ENCODE measurements at places on chromosomes 4 and X.

GRCh38 chr4:48683784-48684666, 96.1 kb downstream of the FRYL start:
- peaks cover 7% of the 10 kb centered on the region for H3K4me1 ChIP-seq
- H3K27ac ChIP-seq, result no peak overlapping the region
- no peaks in the 10 kb centered on the region for H3K36me3 ChIP-seq
- H3K27me3 ChIP-seq, result no peaks in the 10 kb centered on the region

GRCh38 chr4:17497890-17498523, 13.9 kb downstream of the QDPR start:
- H3K36me3 ChIP-seq, result peaks cover 36% of the 10 kb centered on the region
- no peaks in the 10 kb centered on the region for H3K4me1 ChIP-seq
- H3K4me3 ChIP-seq, result no peak overlapping the region
- no peak overlapping the region for H3K27ac ChIP-seq
- H3K27me3 ChIP-seq, result no peaks in the 10 kb centered on the region
- no peak for DNase-seq

DNA sequence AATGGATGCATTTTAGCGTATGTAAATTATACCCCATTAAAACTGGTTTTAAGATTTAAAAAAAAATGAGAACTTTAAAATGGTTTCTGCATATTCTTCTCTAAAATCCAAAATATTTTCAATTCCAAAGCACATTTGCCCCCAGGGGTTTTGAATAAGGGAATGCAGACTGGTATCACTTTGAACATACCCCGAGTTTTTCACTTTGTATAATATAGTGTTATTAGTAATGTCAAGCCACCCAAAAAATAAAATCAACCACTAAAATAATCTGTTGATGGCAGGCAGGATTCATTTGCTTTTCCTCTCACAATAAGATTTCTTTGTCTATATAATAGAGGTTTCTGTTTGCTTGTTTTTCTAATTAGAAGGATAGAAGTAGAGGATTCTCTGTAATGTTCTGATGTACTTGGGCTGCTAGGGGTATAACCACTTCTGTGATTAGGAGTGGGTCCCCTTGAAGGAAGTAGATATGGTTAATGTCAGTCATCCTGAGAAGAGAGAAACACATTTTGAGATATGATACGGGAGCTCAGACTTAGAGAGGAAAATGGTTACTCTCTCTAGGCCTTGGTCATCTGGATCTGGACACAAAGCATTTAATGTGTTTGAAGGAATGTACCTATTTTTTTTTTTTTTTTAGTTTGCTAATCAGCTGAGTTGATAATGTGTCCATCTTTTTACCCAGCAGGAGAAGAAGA, 9.3 kb upstream of the LIN54 start:
- no peaks in the 10 kb centered on the region for H3K36me3 ChIP-seq
- H3K4me1 ChIP-seq, result no peaks in the 10 kb centered on the region
- H3K27me3 ChIP-seq, result no peaks in the 10 kb centered on the region
- DNase-seq, result no peak
- H3K27ac ChIP-seq, result no peak overlapping the region
- no peak overlapping the region for H3K4me3 ChIP-seq

DNA sequence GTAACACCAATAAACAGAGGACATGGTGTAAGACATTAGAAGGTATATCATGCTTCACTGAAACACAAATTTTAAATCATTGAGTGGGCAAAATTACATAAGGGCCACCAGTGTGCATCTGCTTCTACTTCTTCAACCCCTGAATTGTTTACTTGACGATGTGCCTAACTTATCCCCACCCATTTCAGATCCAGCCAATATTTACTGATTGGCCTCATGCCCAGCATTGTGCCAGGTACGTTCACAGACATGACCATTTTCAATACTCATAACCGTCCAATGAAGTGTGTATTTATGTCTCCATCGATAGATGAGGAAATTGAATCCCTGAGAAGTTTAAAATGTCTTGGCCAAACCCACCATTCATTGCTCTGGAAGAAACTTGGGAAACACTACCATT, 208.3 kb upstream of the MID1 start:
- no peaks in the 10 kb centered on the region for H3K36me3 ChIP-seq
- H3K27me3 ChIP-seq, result no peaks in the 10 kb centered on the region
- no peak overlapping the region for H3K27ac ChIP-seq

- no peaks in the 10 kb centered on the region for H3K36me3 ChIP-seq
- H3K27ac ChIP-seq, result no peak overlapping the region
- H3K4me3 ChIP-seq, result no peak overlapping the region
- H3K4me1 ChIP-seq, result no peaks in the 10 kb centered on the region
- no peaks in the 10 kb centered on the region for H3K27me3 ChIP-seq
Observed at GRCh38 chr4:151025759-151026158, 10.7 kb upstream of the LRBA start.

DNA sequence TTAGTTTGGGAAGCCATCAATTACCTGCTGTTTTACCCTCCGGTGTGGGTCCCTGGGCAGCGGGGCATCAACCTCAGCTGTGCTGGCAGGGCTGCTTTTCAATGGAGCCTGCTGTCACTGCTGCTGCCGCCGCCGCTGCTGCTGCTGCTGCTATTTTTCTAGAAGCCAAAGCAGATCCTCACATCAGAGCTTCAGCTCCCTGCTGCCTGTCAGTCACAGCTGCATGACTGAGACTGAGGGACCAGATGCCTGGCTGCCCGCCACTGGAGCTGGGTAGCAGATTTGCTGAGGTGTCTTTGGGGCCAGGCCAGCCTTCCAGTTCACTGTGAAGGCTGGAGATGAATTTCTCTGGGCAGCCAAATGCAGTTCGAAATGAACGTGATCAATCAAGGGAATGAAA, 200.3 kb upstream of the NHS start:
- no peak overlapping the region for H3K27ac ChIP-seq
- no peak overlapping the region for H3K4me3 ChIP-seq
- no peaks in the 10 kb centered on the region for H3K27me3 ChIP-seq
- H3K4me1 ChIP-seq, result no peaks in the 10 kb centered on the region
- no peak for DNase-seq

DNA sequence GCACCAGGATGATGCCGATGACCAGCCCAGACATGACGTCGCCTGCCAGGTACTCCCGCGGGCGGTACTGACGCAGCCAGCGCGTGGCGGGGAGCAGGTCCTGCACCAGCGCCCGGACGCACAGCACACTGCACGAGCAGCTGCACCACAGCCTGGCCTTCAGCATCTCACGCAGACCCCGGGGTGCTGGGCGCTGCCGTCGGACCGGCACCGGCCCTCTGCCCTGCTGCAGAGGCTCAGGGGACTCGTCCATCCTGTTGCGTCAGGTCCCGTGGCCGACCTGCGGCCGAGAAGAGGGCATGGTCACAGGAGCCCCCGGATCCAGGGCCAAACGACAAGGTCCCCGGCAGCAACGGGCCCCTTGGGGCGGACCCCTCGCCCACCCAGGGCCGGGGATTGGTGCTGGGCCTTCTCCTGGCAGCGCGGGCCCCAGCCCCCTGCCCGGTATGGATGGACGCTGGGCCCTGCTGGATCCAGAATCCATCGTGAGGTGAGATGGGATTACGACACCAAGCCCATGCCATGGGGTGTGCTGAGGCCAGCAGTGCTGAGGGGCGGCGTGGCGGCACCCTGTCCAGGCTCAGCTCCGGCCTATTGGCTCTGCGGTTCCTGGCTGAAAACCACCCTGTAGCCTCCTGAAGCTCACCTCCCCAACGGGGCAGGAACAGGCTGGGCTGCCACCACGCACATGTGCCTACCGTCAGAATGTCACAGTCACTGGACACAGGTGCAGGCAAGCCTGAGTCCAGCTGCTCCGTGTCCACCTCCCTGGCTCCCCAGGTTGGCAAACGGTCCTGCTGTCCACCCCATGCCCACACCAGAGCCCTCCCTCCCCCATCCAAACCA, 1.5 kb downstream of the SLC26A1 start:
- no peak overlapping the region for H3K4me3 ChIP-seq
- H3K27me3 ChIP-seq, result peaks cover 14% of the 10 kb centered on the region
- H3K36me3 ChIP-seq, result peaks cover 24% of the 10 kb centered on the region
- H3K4me1 ChIP-seq, result peaks cover 19% of the 10 kb centered on the region
- H3K27ac ChIP-seq, result peak overlapping the region; percentile 43
- no peak for DNase-seq

DNA sequence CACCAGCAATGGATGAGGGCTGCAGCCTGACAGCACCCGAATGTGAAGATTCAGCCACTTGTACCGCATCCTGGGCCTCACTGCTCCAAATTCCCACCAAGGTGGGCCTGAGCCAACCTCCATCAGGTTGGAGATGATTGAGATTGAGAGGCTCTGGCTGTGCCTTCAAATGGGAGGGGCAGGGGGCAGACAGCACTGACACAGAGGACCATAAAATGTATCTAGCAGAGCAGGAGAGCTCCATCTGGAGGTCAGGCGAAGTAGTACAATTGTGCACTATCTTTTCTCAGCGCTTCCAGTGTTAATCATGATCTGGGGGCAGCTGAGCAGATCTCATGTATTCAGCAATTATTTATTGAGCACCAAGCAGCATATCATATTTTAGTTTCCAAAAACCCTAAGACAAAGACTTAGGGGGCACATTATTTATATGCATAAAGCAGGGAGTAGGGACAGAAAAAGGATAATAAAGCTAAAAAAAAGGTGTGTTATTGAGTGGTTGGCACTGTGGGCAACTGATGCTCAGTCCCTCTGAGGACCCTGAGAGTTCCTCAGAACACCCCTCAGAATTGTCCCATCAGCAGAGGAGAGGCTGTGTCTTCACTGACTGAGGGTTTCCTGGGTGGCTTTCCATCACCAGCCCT, 31.6 kb upstream of the C1QTNF7 start:
- H3K27me3 ChIP-seq, result no peaks in the 10 kb centered on the region
- H3K4me3 ChIP-seq, result no peak overlapping the region
- DNase-seq, result no peak
- no peak overlapping the region for H3K27ac ChIP-seq
- H3K4me1 ChIP-seq, result peaks cover 27% of the 10 kb centered on the region

GRCh38 chr4:70801265-70801809, 38.4 kb downstream of the GRSF1 start:
- DNase-seq, result no peak
- peaks cover 54% of the 10 kb centered on the region for H3K36me3 ChIP-seq
- H3K4me1 ChIP-seq, result no peaks in the 10 kb centered on the region
- no peak overlapping the region for H3K27ac ChIP-seq
- H3K27me3 ChIP-seq, result no peaks in the 10 kb centered on the region

DNA sequence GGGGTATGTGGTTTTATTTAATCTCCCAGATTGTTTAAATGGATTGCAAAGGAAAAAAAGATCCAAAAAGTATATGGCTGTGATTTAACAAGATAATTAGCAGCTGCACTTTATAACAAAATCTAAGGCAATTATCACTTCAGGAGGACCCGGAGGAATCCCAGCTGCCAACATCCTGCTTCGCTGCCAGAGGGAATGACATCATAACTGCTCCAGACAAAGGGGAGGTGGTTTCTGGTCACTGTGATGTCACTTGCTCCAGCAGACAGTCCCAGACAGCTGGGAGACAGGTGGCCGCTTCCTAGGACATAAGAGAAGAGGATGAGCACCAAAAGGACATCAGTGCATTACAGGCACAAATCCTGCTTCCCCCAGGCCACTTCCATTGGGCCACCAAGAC, 371.0 kb downstream of the BCOR start:
- DNase-seq, result no peak
- no peaks in the 10 kb centered on the region for H3K27me3 ChIP-seq
- H3K27ac ChIP-seq, result no peak overlapping the region

DNA sequence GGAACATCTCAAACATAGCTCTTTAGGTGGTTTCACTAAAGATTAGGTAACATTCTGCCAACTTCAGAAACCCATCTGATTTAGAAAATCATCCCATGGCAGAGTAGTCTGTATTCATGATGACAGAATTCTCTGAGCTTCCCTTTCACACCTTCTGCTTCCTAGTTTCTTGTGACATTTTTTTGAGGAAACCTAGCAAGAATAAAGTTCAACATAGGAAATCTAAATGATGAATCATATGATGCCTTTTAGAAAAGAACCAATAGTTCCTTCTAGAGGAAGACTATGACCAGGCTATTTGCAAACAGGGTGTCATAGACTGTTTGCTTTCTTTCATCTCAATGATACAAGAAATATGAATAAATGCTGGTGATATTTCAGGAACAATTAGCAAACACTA, 49.8 kb upstream of the CAMK2D start:
- DNase-seq, result no peak
- no peaks in the 10 kb centered on the region for H3K4me1 ChIP-seq
- no peak overlapping the region for H3K4me3 ChIP-seq
- H3K27ac ChIP-seq, result no peak overlapping the region
- H3K36me3 ChIP-seq, result no peaks in the 10 kb centered on the region
- no peaks in the 10 kb centered on the region for H3K27me3 ChIP-seq

- no peaks in the 10 kb centered on the region for H3K36me3 ChIP-seq
- H3K27me3 ChIP-seq, result no peaks in the 10 kb centered on the region
- peaks cover 12% of the 10 kb centered on the region for H3K4me1 ChIP-seq
Observed at GRCh38 chr4:36222702-36223101, 21.6 kb downstream of the ARAP2 start.

DNA sequence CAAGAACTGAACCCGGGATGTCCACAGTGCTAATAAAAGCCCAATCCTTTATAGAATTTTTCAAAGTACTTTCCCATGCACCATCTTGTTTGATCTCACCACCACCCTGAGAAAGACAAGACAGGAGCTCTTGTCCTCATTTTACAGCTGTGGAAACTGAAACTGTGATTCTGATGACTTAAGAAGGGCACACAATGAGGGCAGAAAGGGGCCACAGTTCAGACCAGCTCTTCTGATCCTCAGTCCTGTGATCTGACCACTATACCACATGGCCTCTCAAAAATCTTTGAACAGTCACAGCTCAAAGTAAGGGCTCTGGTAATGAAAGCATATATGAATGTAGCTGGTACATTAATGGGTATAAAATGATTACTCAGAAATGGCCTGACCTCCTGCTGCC, 127.3 kb upstream of the CPEB2 start:
- H3K27ac ChIP-seq, result no peak overlapping the region
- no peak for DNase-seq
- H3K27me3 ChIP-seq, result no peaks in the 10 kb centered on the region
- H3K4me1 ChIP-seq, result peaks cover 25% of the 10 kb centered on the region
- H3K36me3 ChIP-seq, result no peaks in the 10 kb centered on the region

GRCh38 chr4:99712530-99712929, 54.9 kb upstream of the C4orf54 start:
- no peaks in the 10 kb centered on the region for H3K4me1 ChIP-seq
- H3K27ac ChIP-seq, result no peak overlapping the region
- no peaks in the 10 kb centered on the region for H3K27me3 ChIP-seq
- no peak for DNase-seq
- no peak overlapping the region for H3K4me3 ChIP-seq

GRCh38 chrX:111465669-111466068, 45.8 kb upstream of the SERTM2 start:
- DNase-seq, result no peak
- no peak overlapping the region for H3K27ac ChIP-seq
- H3K27me3 ChIP-seq, result no peaks in the 10 kb centered on the region
- no peak overlapping the region for H3K4me3 ChIP-seq

GRCh38 chrX:68571610-68572311, 72.9 kb downstream of the YIPF6 start:
- no peaks in the 10 kb centered on the region for H3K36me3 ChIP-seq
- no peaks in the 10 kb centered on the region for H3K27me3 ChIP-seq
- H3K4me3 ChIP-seq, result no peak overlapping the region

DNA sequence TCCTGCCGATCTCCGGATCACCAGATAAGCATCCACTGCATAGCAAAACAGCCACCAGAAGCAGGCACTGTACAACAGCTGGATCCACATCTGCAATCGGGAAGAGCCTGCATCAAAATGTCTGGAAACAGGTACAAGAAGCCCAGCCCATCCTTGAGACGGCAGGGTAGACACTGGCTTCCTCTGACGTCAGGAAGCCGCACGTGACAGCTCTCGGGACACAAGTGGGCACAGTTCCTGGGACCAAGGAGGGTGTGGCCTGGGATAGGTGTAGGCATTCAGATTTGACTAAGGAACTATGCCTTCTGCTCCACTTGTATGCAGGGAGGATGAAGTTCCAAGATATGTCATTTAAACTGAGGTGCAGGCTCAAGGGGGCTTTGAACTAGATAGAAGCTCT, 6.3 kb downstream of the GPR143 start:
- no peaks in the 10 kb centered on the region for H3K36me3 ChIP-seq
- H3K27ac ChIP-seq, result no peak overlapping the region
- H3K4me1 ChIP-seq, result no peaks in the 10 kb centered on the region
- no peak overlapping the region for H3K4me3 ChIP-seq
- DNase-seq, result no peak

All from suprapubic skin (tissue), 4 donors.